HT1080 (cell line): ENCODE measurements at places on chromosomes 16 and 17. TPM values are rescaled to one million over a fixed set of nuclear protein-coding genes. Genes with fewer than 3 reads are reported as not detected.

- DNase-seq: no peak
Measured at GRCh38 chr16:86248310-86248905, 261.9 kb upstream of the FOXF1 start.

DNA sequence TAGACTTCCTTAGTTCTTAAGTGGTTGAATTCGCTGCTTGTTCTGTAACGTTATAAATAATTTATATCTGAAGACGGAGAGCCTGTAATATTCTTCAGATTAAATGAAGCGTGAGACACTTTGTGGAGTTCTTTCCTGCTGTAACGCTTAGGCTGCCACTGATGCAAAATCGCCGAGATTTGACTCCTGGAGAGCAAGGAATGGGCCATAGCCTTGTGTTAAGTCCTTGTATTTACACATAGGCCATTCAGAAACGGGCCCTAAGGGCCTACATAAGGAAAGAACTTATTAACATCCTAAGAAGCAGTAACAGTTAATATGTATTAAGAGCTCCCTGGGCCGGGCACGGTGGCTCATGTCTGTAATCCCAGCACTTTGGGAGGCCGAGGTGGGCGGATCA, 936 bp downstream of the EMC6 start:
- no peak for DNase-seq

DNA sequence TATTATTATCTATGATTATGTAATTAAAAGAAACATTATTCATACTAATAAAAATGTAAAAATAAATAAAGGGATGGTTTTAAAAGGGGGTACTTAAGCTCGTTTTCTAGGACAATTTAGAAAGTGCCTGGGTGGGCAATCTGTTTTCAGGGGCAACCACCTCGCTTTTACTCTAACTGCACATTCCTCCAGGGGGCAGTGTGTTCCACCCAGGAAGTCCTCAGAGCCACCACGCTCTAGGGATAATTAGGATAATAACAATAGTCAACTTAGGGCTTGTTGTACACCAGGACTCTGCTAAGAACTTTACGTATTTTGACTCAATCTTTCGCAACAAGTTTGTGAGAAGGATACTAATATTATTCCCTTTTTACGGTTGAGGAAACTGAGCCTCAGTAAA, 396.7 kb upstream of the MAF start:
- no peak for DNase-seq

The SOCS1 gene
- 1.7 and 2.3 TPM in 2 replicates for total RNA-seq

The EIF4A3 gene
- 150 TPM in 2 replicates for total RNA-seq
